ENCODE measurements at places on chromosomes 2 and 18.

GRCh38 chr2:136363900-136364299 lies 246.0 kb upstream of the CXCR4 start:
- no peak for DNase-seq

DNA sequence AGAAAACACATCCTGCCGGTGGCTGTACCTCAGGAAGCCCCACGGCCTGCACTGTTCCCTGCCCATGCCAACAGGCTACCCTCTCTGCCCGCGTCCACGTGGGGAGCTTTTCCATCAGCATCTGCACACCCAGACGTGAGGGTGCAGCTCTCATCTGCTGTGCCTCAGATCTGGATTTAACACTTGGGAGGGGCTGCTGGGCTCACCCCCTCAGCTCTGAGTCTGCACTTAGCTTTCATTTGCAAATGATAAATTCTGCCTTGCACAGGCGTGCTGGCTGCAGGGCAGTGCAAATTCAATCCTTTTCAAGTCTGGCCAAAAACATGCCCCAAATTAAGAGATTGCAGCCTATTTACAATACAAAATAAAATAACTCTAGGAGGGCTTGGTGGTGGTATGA lies 245.7 kb downstream of the TWIST2 start:
- no peak for DNase-seq

DNA sequence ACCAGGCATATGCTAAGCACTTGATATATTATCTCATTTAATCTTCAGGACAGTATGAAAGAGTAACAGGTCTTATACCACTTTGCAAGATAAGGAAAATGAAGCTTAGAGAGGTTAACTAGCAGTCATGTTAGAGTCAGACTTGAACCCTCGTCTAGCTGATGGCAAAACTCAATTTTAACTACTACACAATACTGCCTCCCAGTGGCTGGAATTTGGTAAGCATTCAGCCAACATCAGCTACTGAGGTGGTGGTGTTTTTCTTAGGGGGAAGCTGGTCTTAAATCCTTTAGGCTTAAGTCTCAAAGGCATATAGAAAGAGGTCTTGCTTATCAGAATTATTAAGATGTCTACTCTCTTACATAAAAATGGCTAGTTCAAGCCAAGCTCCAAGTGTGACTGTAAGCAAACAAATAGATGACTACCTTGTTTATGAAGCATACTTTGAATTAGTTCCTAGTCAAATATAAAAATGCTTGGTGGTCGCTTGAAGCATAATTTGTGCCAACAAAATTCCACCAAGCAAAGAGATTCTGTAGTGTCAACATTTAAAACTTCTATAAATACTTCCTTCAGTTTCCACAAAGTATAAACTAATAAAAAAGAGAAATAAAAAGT lies 325.4 kb upstream of the FIGN start:
- DNase-seq = no peak

DNA sequence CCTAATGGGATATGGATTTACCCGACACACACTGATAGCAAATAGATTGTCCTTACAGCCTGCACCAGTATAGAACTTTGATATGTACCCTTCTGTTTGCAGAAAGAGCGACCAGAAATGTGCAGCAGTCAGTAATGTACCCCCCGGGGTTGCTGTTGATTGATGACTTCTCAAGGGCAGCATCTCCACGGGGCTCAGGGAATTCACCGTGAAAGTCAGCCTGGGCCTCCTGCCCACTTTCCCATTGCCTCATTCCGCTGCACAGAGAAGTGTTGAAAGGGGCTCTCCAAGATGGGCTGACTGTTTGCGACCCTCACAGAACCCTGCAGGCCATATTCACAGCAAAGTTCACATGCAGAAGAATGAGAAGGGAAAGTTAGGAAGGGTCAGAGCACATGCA lies 241.3 kb downstream of the PRKCE start:
- no peak for DNase-seq

DNA sequence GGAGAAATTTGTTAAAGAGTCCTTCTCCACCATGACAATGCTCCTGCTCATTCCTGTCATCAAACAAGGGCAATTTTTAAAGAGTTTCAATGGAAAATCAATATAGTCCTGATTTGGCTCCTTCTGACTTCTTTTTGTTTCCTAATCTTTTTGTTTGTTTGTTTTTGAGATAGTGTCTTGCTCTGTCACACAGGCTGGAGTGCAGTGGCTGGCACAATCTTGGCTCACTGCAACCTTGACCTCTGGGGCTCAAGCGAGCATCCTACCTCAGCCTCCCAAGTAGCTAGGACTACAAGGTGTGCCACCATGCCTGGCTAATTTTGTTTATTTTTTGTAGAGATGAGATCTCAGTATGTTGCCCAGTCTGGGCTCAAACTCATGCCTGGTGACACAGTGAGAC lies 58.3 kb downstream of the BMPR2 start:
- no peak for DNase-seq

- no peak for DNase-seq
Observed at GRCh38 chr18:78241535-78242253, 737.9 kb upstream of the SALL3 start.

GRCh38 chr18:76142611-76143010 lies 352.4 kb downstream of the ZNF516 start:
- no peak for DNase-seq

DNA sequence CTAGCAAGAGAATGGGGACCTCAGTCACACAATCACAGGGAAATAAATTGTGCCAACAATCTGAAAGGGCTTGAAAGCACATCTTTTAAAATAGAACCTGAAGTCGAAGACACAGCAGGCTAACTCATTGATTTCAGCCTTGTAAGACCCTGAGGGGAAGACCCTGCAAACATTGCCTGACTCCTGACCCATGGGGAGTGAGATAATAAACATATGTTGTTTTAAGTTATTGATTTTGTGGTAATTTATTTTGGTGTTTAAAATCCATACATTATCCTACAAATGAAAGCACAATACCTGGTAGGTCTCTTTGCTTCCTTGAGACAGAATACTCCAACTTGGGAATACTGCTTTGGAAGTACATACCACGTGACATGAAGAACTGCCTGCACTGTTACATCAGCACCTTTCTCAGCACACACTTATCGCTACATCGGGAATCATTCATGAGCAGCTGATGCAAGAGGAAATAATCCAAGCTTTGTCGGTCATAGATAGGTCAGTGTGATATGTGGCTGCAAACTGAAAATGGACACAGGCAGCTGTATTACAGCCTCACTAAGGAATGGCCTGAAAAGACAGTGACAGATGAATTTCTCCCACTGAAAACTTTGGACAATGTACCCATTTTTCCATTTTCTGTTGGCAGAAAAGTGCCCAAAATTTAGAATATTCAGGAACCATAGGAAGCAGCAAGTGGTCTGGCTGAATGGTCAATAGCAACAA lies 494.5 kb upstream of the MAP2 start:
- DNase-seq = no peak

DNA sequence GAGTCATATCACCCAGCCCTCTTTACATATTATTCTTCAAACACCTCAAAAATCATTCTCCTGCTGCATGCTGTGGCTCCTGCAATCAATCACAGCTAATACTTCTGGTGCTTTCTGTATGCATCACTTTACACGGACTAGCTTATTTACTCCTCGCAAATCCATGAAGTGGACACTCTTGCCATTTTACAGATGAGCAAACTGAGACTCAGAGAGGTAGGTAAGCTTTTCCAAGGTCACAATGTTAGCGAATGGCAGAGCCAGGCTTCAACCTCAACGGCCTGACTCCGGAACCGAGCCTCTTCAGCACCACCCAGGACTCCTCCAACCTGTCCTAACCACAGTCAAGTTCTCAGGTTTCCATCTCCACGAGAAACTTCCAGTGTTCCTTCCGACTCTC lies 36.8 kb downstream of the TCF4 start:
- no peak for DNase-seq

GRCh38 chr2:142321706-142322280 lies 191.0 kb upstream of the LRP1B start:
- DNase-seq = no peak

DNA sequence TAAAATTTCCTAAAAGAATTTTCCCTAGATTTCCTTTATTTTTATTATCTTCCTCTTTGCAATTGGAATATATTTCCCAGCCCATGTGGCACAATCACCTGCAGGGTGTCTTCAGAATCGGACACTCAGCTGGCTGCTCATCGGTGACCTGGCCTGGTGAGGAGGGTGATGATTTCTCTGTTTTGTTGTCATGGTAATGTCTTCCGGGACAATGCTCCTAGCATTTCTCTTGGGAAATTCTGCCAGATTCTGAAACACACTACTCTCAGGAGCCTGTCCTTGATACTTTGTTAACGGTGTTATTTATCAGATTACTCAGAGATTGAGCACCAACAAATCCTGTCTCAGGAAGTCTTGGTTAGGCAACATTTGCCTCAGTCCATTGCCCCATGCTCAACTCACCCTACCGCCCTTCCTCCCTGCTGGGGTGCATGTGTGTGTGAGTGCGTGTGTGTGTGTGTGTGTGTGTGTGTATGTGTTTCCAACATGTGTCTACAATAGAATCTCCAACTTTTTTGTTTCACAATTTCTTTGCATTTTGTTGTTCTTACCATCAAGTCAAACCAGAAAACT lies 70.3 kb downstream of the MYT1L start:
- DNase-seq = no peak

GRCh38 chr2:215654148-215654819 lies 218.4 kb upstream of the FN1 start:
- no peak for DNase-seq

GRCh38 chr2:229910832-229911412 lies 10.9 kb downstream of the TRIP12 start:
- peak; percentile 44 for DNase-seq

- DNase-seq = no peak
Observed at GRCh38 chr2:212549941-212550340, 11.3 kb upstream of the ERBB4 start.

- peak; percentile 74 for DNase-seq
Observed at GRCh38 chr2:148021059-148021861, at the start of gene MBD5. TSS of gene MBD5 (plus strand) at chr2:148021091.

DNA sequence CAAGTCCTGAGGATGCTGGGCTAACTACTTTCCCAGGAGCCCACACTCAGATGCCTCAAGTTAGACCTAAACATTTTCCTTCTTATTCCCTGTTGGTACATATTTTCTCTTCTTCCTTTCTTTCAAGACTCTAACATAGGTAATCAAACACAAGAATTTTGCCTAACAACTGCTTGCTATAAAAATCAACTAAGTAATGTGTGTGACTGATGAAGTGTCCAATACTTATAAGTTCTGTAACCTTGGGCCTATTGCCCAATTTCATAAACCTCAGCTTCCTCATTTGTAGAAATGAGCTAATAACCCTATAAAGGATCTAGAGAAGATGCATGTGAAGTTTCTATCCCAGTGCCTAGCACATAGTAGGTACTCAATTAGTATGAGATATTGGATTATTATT lies 31.6 kb upstream of the PIK3C3 start:
- DNase-seq = no peak

DNA sequence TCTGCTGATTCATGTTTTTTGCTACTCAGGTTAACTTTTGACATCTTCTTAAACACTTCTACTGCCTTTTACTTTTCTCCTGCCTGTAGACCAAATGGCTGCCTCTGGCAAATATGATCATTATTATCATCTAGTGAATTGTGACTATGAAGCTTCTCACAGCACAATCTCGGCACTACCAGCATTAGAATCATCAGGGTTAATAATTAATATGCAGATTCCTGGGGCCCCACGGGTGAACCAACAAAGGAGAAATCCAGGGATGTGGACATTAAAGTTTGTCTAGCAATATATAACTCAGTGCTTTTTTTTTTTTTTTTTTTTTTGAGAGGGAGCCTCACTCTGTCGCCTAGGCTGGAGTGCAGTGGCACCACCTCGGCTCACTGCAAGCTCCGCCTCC lies 136.1 kb downstream of the SPOPL start:
- DNase-seq = no peak

DNA sequence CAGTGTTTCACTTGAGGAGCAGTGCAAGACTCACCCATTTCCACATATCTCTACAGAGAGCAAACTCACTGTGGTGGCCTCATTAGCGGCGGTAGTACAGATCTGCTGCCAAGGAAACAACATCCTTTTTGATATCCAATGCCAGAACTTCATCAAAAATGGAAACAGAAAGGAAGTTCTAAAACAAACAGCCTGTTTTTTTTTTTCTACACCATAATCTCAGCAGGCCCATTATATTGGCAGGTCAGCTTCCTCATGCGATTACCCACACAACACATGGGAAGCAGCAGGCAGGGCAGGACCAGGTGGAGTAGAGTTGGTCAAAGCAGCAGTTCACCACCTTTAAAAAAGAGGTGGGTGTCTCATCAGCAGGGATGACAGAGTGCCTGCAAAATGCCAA lies 678.9 kb upstream of the CELF4 start:
- DNase-seq = no peak

DNA sequence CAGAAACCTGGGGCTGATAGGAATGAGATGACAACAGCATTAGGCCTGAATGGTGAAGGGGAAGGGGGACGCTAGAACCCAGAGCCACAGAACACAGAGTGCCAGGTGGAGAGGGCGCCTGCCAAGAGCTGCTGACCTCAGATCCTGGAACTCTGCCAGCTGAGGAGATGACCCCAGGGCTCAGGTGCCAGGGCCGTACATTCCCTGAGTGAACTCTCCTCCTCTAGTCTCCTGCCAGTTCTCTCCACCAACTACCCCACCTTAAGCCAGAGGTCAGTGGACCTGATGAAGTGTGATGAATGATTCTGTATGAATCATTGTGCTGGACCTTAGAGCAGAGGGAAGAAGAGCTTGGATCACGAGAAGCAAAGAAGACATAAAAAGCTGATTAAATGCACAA lies 1582.2 kb upstream of the ACVR2A start:
- no peak for DNase-seq

DNA sequence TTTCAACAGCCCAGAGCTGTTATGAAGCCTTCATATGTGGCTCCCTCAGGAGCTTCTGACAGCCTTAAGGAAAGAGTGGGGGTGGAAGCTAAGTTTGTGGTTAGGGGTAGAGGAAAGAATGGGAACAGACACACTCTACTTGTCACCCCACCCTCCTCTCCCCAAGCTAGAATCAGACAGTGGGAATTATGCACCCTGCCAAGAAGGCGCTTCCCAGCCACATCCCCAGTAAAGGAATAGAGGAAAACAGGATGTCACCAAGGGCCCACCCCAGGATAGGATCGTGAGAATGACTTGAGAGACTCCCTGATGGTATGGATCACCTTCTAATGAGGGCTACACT lies 32.4 kb upstream of the EML4 start:
- DNase-seq = no peak

DNA sequence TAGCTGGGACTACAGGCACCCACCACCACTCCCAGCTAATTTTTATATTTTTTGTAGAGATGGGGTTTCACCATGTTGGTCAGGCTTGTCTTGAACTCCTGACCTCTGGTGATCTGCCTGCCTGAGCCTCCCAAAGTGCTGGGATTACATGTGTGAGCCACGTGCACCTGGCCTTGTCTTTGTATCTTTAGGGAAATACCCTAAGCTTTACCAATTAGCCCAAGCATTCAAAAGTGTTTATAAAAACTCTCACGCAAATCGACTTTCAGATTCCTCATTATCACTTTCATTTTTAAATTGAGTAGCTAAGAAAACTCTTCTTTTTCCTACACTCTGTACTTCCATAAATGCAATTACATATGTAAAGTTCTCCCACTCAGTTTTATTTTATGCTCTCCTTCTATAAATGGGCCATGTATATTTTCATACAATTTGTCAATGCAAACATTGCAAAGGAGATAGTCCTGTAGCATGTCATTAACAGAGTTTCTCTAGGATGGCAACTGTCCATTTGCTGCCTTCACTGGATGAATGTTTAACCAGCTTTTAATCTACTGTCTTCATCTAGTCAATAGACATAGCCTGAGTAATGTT lies 326.2 kb upstream of the LRATD1 start:
- no peak for DNase-seq
